ENCODE measurements at places on chromosomes 2 and 18.

DNA sequence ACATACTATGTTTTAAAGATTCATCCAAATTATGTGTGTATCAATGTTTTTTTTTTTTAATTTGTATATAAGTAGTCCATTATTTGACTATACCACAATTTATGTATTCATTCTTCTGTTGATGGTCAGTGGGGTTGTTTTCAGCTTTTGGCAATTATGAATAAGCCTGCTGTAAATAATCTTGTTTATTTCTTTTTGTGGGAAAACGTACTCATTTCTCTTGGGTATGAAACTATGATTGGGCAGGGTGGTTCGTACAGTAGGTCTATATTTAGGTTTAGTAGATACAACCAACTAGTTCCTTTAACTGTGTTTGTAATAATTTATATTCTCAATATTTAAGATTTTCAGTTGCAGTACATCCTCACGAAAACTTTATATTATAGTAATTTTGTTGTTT is 329.2 kb downstream of the LPIN1 start:
- H3K4me1 ChIP-seq: no peaks in the 10 kb centered on the region

DNA sequence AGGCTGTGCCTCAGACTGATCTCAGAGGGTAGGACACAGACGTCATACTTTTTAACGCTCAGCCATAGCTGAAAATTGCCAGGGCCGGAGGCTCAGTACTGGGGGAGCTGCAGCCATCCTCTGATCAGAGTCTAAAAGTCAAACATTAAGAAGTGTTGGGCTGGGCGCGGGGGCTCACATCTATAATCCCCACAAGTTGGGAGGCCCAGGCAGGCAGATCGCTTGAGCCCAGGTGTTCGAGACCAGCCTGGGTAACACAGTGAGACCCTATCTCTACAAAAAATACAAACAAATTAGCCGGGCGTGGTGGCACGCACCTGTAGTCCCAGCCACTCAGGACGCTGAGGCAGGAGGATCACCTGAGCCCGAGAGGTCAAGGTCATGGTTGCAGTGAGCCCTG is 48.8 kb downstream of the FAM178B start:
- H3K4me1 ChIP-seq: no peaks in the 10 kb centered on the region
- no peaks in the 10 kb centered on the region for H3K36me3 ChIP-seq
- H3K27me3 ChIP-seq: no peaks in the 10 kb centered on the region
- no peak overlapping the region for H3K27ac ChIP-seq
- DNase-seq: no peak
- no peak overlapping the region for H3K4me3 ChIP-seq

GRCh38 chr18:60984510-60984909 is 348.7 kb upstream of the CDH20 start:
- DNase-seq: no peak
- H3K27ac ChIP-seq: no peak overlapping the region
- no peaks in the 10 kb centered on the region for H3K4me1 ChIP-seq
- no peaks in the 10 kb centered on the region for H3K27me3 ChIP-seq
- no peaks in the 10 kb centered on the region for H3K36me3 ChIP-seq
- no peak overlapping the region for H3K4me3 ChIP-seq

DNA sequence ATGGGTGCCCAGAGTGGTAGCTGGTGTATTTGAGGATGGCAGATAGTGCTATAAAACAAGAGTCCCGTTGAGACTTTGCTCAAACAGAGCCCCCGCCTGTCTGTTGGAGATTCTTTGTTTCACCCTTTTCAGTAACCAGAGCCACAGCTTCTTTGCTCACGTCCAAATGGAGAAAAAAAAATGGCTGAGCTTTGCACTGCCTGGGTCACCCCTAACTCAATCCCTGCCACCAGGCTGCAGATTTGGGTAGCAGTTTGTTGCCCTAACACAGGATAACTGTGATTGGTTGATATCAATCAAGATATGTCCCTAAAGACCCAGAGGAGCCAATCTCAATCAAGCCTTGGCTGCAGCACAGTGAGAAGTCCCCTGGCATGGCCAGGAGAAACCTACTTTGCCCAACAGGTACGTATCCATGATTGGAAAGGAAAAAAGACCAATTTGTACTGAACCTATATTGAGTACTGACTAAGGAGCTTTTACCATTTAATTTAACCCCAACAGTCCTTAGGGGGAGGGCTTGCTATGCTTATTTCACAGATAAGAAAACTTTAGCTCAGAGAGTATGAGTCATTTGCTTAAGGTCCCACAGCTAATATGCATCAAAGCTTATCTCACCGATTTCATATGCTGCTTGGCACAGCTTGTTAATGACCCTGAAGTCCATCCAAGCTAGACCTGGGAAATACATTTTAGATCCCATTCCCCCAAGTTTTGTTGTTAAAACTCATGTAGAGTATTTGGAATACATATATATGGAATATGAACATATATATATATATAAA is 72.0 kb upstream of the SH3BP4 start:
- no peak overlapping the region for H3K4me3 ChIP-seq
- no peak for DNase-seq
- H3K27me3 ChIP-seq: no peaks in the 10 kb centered on the region

DNA sequence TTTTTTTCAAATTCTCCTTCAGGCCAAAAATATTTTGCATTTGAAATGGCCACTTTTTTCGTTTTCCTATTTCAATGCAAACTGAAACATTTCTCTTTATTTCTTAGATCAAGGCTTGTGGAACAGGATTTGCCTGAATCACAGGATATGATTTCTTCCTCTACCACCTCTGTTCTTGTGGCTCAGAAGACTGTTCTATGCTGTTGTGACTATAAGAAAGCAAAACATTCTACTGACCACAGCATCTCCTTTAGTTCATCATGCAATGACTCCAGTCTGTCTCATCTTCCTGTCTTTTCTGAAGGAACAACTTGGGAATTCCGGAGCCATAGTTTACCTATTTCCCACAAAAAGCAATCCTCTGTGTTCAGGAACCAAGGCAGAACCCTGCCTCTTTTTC is 16.2 kb upstream of the ZNF512 start:
- H3K27me3 ChIP-seq: no peaks in the 10 kb centered on the region
- no peak overlapping the region for H3K27ac ChIP-seq
- H3K4me3 ChIP-seq: no peak overlapping the region
- H3K36me3 ChIP-seq: no peaks in the 10 kb centered on the region

- H3K36me3 ChIP-seq: no peaks in the 10 kb centered on the region
- no peaks in the 10 kb centered on the region for H3K27me3 ChIP-seq
- no peaks in the 10 kb centered on the region for H3K4me1 ChIP-seq
- DNase-seq: no peak
Observed at GRCh38 chr2:23297112-23297511, 87.9 kb upstream of the KLHL29 start.

DNA sequence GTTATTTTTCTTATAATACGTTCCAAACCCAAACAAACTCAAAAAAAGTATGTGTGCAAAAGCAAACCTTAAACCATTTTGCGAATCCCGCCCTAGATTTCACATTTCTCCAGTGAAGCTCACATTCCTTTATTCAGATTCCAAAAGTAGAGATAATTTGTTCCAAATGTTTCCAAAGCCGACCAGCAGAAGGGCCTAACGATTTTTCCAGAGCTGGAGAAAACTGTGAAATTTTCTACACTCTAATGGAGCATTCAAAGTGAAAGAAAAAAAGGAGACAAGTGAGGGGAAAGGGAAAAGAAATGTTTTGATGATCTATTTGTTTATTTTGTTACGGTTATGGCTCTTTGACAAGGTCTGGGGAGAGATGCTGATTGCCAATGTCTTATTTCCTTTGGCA is 286.5 kb upstream of the SLC14A2 start:
- H3K27me3 ChIP-seq: no peaks in the 10 kb centered on the region
- no peaks in the 10 kb centered on the region for H3K36me3 ChIP-seq
- H3K4me3 ChIP-seq: no peak overlapping the region
- H3K4me1 ChIP-seq: peaks cover 12% of the 10 kb centered on the region

DNA sequence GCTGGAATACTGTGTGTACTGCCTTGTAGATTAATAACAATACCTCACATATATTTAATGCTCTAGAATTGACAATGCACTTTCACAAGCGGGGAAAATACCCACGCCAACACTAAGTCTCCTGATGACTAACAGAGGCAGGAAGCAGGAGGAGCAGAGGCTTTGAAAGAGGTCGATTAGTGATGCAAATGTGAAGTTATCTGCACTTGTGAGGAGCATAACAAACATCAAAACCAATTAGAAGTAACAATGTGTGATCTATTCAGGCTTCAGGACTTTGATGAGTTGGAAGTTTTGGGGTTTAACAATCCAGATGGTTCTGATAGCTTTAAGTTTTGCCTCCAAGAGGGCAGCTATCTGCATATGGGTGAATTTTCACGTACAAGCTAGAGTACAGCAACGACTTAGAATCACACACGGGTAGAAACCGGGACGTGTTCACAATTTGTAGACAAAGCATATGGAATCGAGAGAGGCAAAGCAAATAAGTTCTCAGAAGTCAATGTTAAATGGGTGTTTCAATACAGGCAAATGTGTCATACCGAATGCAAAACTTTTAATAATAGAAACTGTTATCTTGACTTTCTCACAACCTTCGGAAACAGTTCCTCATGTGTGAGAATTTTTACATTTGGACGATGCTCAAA is 114.5 kb downstream of the METTL8 start:
- H3K27ac ChIP-seq: no peak overlapping the region
- H3K4me3 ChIP-seq: no peak overlapping the region
- no peaks in the 10 kb centered on the region for H3K36me3 ChIP-seq
- H3K4me1 ChIP-seq: peaks cover 7% of the 10 kb centered on the region
- DNase-seq: no peak

DNA sequence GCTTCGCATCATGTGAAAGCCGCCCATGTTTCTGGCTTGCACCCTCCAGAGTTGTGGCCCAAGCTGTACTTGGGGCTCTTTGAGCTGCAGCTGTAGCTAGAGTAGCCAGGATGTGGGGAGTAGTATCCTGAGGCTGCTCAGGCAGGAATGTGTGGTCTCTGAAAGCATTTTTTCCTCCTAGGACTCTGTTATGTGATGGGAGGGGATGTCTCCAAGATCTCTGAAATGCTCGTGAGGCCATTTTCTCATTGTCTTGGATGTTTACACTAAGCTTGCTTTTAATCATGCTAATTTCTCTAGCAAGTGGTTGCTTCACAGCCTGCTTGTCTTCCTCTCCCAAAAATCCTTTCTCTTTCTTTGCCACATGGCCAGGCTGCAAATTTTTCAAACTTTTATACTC is 687.6 kb downstream of the DCDC2C start:
- no peak for DNase-seq
- no peaks in the 10 kb centered on the region for H3K27me3 ChIP-seq
- H3K27ac ChIP-seq: no peak overlapping the region
- no peaks in the 10 kb centered on the region for H3K36me3 ChIP-seq
- no peak overlapping the region for H3K4me3 ChIP-seq

GRCh38 chr18:13264091-13265007 is 45.8 kb downstream of the LDLRAD4 start:
- peak; percentile 90 for DNase-seq
- H3K4me3 ChIP-seq: no peak overlapping the region
- H3K27me3 ChIP-seq: no peaks in the 10 kb centered on the region
- H3K36me3 ChIP-seq: no peaks in the 10 kb centered on the region
